ENCODE measurements at places on chromosomes 1 and 21.

GRCh38 chr1:53131590-53131938 is 10.9 kb downstream of the SLC1A7 start:
- no peak for DNase-seq

- DNase-seq: no peak
These were observed 13.6 kb upstream of the C1orf185 start for GRCh38 chr1:51088474-51088873.

DNA sequence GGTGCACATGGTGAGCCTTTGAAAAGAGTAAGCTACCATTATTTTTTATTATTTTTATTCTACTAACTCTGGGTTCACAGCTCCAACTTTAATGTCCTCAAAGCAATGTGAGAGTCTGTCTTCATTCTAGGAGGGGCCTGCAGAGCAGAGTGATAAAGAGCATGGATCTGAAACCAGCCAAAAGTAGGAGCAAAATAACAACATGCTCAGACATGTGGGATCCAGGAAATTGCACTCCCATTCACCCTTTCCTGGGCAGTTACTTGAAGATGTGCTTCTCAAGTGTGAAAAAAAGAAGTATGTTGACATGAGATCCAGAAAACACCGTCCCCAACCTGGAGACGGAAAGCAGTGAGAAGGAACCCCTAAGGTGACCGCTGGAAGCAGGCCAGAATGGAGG is 8.7 kb upstream of the LIN28A start:
- no peak for DNase-seq

DNA sequence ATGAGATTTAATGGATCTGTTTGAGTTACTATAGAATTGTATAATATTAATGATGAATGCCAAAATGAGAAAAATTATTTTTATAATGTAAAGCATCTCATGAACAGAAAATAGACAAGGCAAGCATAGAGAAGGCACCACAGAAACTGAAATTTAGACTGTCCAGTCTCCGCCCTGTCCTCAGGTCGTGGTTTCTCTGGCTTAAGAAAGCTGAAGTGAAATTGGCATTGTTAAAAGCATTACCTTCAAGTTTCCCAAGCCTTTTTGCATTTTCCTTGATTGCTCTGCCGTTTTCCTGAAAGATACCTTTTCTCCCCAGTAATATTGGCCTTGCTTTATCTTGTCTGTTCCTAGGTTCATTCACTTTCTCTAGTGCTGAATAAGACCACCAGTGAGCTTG is 58.0 kb downstream of the VPS13D start:
- no peak for DNase-seq

DNA sequence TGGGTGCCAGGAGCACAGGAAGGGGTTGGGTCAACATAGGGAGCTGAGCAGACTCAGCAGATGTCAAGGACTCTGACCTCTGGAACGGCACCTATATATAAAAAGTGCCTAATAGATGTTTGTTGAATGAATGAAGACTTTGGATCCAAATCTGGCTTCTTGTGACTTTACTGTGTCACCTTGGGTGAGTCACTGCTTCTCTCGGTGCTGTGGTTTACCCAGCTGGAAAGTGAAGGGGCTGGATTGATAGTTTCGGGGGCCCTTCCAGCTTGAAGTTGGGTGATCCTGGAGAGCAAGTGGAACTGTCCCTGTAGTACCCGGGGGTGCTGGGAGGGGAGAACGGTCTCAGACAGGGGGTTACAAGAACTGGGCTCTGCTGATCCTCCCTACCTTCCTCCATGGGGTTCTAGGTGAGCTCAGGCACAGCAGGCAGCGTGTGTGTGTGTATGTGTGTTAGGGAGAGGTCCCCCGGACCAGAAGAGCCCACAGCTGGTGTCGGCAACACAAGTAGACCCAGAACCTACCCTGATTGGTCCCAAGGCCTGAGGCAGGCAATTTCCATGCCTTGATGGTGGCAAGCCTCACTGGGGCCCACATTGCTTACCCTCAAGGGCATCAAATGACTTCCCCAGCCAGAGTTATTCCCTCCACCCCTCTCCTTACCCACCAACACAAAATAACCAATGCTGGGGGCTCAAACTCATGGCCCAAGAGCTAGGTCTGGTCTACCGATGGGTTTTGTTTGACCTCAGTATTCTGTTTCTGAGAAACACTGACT is 5.5 kb upstream of the PADI1 start:
- DNase-seq: no peak

DNA sequence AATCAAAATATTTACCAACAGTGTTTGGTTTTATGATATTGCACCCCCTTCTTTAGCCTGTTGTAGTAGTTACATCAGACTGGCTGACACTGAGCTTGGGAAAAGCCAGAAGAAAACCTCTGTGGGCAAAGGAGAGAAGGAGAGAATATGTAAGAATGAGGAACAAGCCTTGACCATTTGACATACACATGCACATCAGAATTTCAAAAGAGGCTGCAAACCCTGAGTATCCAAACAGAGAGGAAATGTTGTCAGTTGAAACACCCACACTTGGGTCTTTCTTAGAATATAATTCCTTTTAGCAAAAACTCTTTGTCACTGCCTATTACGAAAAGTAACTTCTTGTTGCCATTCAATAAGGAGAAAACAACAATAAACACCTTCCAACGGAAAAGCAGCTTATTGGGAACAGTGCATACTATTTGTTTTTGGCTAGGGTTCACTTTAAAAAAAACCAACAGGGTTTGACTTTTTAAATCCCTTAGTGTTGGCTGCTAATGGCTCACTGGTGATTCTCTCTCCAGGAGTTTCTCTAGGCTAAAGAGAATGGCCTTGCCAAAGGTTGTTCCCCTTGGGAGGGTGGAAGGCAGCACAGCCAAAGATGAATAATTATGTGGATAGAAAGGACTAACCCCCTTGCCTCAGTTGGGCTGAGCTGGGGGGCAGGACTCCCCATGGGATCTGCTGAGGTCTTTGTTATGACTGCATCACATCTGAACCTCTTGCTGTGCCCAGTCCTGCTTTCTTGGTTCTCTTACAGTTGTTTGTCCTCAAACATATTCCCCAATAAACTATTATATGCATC is 48.9 kb downstream of the GORAB start:
- DNase-seq: no peak

GRCh38 chr21:35259457-35259856 is 210.4 kb upstream of the RUNX1 start:
- DNase-seq: no peak

DNA sequence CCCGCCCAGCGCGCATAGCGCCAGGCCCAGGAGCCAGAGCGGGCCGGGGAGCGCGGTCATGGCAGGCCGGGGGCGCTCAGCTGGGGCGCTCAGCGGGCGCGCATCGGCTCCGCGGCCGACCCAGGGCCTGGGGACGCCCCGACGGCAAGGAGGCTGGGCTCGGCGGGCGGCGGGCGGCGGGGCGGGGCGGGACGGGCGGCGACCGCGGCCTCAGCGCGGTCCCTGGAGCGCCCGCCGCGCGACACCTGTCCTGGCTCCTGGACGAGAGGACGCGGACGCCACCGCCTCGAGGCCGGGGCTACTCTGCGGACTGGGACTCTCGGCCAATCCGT is 273 bp downstream of the BMP8B start:
- DNase-seq: no peak

DNA sequence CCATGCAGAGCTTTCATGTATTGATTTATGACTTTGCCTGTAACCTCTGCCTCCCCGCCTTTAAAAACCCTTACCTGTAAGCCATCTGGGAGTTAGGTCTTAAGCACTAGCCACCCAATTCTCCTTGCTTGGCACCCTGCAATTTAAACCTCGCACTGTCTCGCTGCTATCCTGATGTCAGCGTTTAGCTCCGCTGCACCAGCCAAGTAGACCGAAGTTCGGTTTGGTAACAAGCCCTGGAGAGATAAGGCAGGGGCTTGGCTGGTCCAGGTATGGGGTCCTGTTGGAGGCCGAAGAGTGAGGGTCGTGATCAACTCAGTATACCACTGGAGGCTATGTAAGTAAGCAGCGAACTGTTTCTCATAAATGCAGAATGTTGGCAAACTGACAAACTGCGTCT is 64.4 kb downstream of the GALNT2 start:
- DNase-seq: no peak

GRCh38 chr1:119260506-119260905 is 108.1 kb upstream of the HAO2 start:
- no peak for DNase-seq

GRCh38 chr1:116152577-116152943 is 41.4 kb downstream of the MAB21L3 start:
- DNase-seq: no peak

DNA sequence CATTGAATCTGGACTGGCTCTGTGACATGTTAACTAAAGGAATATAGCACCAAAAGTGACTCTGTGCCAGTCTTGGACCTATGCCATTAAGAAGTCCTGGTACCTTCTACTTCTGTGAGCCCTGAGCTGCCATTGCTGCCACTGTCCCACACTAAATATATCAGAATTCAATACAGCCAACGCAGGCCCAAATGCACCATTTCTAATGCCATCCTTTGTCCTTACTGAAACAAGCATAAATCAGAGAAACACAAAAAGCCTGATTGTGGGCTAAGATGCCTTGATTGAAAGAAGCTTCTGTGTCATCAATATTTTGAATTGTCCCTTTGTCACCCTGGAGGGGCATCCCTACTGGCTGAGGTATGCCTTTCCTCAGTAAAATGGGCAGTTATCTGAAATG is 66.9 kb upstream of the NEK2 start:
- no peak for DNase-seq

GRCh38 chr1:92752719-92753118 is 32.2 kb downstream of the EVI5 start:
- no peak for DNase-seq

- no peak for DNase-seq
These were observed 90.7 kb downstream of the MRPL37 start for GRCh38 chr1:54290506-54291184.

DNA sequence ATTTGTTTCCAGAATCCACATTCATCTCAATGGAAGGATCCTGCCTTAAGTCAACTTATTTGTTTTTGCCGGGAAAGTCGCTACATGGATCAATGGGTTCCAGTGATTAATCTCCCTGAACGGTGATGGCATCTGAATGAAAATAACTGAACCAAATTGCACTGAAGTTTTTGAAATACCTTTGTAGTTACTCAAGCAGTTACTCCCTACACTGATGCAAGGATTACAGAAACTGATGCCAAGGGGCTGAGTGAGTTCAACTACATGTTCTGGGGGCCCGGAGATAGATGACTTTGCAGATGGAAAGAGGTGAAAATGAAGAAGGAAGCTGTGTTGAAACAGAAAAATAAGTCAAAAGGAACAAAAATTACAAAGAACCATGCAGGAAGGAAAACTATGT is 2.6 kb downstream of the GADD45A start:
- no peak for DNase-seq

DNA sequence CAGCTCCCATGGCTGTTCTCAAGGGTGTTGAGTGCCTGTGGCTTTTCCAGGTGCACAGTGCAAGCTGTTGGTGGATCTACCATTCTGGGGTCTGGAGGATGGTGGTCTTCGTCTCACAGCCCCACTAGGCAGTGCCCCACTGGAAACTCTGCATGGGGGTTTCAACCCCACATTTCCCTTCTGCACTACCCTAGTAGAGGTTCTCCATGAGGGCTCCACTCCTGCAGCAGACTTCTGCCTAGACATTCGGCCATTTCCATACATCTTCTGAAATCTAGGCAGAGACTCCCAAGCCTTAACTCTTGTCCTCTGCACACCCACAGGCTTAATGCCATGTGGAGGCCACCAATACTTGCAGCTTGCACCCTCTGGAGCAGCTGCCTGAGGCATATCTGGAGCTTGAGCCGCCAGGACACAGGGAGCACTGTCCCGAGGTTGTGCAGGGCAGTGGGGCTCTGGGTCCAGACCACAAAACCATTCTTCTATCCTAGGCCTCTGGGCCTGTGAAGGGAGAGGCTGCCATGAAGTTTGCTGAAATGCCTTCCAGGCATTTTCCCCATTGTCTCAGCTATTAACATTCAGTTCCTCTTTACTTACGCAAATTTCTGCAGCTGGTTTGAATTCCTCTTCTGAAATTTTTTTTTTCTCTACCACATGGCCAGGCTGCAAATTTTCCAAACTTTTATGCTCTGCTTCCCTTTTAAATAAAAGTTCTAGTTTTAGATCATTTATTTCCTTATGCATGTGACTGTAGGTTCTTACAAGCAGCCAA is 8.8 kb upstream of the CAPN8 start:
- no peak for DNase-seq

DNA sequence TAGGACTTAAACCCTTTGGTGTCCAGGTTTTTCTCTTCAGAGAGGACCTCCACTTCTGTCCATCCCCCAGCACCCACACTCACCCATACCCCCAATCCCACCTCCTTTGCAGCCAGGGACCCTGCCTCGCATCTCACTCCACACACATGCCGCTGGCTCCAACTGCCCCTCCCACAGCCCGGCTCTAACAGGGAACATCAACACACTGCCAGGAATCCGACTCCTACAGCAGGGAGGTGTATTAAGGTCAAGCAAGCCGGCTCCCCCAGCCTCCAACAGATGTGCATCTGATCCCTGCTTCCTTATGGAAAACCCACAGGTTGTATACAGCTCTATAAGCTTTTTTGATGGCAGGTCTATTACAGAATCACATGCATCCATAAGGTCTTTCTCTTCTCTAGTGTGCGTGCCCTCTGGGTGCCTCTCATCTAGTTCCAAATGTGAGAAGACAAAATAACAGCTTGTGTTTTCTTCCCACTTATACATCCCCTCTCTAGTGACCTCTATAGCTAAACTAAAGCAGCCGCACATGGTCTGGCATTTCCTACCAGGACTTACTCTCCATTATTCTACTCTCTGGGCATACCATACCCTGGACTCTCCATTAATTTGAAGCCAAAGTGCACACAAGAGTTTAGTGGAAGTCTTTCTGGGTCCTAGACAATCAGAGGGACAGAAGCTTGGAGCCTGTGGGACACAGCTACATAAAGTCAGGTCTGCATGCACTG is 16.3 kb downstream of the PIK3C2B start:
- no peak for DNase-seq

GRCh38 chr1:12142891-12143630 is 23.7 kb upstream of the TNFRSF1B start:
- DNase-seq: no peak

GRCh38 chr1:234911787-234912186 is 216.8 kb downstream of the TOMM20 start:
- DNase-seq: no peak

GRCh38 chr1:29259802-29260441 is 23.6 kb downstream of the PTPRU start:
- DNase-seq: no peak

DNA sequence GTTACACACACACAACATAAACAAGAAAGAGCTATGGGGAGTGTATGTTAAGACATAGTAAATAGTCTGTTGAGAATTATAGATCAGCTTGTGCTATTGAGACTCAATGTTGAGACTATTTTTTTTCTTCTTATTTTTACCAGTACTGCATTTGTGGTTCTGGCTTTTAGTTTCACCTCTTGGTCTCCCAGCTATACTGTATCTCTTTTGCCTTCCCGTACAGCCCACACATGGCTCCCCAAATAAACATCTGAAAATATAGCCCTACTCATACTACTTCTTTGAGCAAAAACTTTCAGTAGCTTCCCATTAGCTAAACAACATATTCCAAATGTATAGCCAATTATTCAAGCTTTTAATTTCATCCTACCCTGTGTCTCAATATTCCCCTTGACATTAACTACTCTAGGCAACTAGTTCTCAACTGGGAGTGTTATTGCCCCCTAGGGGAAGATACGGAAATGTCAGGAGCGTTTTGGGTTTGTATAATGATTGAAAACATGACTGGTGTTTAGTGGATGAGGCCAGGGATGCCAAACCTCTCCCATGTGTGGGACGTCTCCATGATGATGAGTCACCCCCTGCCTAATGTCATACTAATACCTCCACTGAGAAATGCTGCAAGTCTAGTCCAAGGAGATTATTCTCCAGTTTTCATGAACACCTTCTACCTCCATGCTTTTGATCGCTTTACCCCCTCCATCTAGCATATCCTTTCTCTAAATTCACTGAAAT is 6.8 kb downstream of the RPE65 start:
- DNase-seq: no peak

- DNase-seq: no peak
These were observed 47.9 kb downstream of the ELF3 start for GRCh38 chr1:202058001-202058908.

All from putamen (tissue), 1 donor.